Psoas muscle (tissue), 8 donors: ENCODE measurements at places on chromosomes 4 and X. TPM values are rescaled to one million over a fixed set of nuclear protein-coding genes. Genes with fewer than 3 reads are reported as not detected.
A peak's percentile ranks its signal among the peaks of the same experiment; 100 is the strongest.

DNA sequence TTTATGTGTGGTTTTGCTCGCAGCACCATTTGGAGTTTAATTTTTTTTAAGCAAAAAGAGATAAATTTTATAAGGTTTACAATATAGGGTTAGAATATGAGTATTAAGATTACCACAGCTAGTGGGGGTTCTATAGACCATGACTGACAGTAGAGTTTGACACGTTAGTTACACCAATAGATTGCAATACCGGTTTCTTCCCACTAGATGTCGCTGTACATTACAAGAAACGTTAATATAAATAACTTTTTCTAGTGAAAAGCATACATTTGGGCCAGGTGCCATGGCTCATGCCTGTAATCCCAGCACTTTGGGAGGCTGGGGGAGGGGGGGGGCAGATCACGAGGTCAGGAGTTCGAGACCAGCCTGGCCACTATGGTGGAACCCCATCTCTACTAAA lies 433.6 kb downstream of the MAGEB5 start:
- no peak for DNase-seq

GRCh38 chr4:112083587-112084347 lies 61.5 kb upstream of the FAM241A start:
- DNase-seq = no peak

The MAGEE2 gene
- polyA plus RNA-seq = 0.01 TPM

GRCh38 chr4:1541449-1542225 lies 135.4 kb upstream of the NKX1-1 start:
- DNase-seq = peak; percentile 14

- no peak for DNase-seq
These were observed 23.0 kb upstream of the RADX start for GRCh38 chrX:106588801-106589200.

GRCh38 chrX:39298821-39299220 lies 497.6 kb downstream of the MID1IP1 start:
- no peak for DNase-seq

GRCh38 chrX:12950851-12951594 lies 23.9 kb upstream of the TMSB4X start:
- DNase-seq = peak; percentile 61

DNA sequence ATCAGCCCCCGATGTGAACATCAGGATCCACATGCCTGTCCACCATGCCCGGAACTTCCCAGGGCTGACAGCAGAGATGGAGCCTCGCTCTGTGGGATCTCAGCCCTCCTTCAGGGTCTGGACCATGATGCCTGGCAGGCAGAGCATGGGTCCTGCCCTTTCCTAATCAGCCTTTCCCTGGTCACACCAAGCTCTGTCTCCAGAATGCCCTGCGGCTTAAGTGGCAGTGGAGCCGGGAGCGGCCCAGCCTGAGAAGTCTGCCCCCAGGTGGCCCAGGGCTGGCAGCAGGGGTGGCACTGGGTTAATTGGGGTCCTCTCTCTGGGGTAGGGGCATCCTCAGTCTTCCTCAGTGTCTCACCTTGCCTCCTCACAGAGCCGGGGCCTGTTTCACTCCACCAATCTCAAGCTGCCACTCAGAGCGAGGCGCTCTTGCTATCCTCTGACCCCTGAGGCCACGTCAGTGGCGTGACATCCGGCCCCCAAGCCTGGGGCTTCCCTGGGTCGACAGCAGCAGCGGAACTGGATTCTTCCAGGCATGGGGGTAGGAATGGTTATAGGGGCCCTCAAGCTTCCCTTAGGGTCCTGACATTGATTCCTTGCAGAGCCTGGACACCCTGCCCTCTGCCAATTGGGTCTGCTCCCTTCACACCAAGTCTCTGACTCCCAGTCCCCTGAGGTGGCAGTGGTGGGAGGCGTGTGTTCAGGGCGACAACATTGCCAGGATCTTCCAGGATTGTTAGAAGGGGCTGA lies 20.8 kb upstream of the TMEM185A start:
- DNase-seq = no peak
